ENCODE measurements at places on chromosomes 4 and X.

GRCh38 chr4:82482387-82482786 lies 52.0 kb downstream of the ENOPH1 start:
- DNase-seq = no peak

- DNase-seq = no peak
Measured at GRCh38 chr4:138189206-138189605, 52.9 kb downstream of the SLC7A11 start.

GRCh38 chrX:40570346-40571093 lies 10.2 kb upstream of the ATP6AP2 start:
- no peak for DNase-seq

DNA sequence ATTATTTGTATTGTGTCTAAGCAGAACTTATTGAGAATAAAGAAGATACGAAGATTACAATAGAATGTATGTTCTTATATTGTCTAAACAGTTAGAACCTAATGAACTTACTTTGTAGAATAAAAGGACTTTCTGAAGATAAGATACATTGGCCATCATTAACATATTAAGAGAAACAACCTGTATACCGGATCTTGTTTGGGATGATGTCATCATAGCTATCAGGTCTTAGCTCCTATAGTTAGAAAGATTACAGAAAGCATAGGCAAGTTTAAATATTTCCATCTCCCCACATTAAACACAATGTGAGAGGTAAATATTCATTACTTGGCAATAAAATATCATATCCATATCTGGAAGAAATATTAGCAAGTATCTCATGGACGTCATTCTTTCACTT lies 282.3 kb downstream of the PACRGL start:
- no peak for DNase-seq

DNA sequence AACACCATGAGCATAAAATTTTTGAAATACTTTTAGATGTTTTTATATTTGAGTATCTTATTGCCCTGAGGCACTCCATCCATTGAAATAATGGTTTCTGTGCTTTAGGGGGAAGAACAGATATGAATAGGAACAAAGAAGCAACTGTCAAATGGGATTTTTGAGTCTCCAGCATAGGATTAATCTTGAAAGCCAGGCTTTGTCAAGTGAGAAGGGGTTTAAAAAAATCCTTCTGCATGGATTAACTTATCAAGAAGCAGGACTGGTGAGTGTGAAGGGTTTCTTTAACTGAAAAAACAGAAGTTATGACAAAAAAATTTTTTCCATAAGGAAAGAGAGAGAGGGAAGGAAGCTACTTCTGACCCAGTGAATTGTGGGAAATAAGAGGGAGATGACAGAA lies 7.6 kb upstream of the NUDT9 start:
- DNase-seq = no peak

DNA sequence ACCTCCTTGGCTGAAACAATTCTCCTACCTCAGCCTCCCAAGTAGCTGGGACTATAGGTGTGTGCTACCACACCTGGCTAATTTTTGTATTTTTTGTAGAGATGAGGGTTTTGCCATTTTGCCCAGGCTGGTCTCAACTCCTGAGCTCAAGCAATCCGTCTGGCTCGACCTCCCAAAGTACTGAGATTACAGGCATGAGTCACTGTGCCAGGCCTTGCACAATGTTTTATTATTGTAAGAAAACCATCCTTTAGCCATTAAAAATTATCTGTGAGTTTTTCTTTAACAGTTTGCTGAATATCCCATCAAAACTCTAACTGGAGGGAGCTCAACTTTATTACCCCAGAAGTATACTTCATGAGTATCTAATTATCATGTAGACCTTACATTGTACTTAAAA lies 900.3 kb downstream of the PCDH7 start:
- no peak for DNase-seq

- DNase-seq = no peak
Measured at GRCh38 chr4:174080361-174080760, 203.1 kb downstream of the FBXO8 start.
